EL (cell line): ENCODE measurements at places on chromosomes 4 and X.

GRCh38 chr4:21177092-21177491 is 476.8 kb downstream of the PACRGL start:
- DNase-seq: no peak

DNA sequence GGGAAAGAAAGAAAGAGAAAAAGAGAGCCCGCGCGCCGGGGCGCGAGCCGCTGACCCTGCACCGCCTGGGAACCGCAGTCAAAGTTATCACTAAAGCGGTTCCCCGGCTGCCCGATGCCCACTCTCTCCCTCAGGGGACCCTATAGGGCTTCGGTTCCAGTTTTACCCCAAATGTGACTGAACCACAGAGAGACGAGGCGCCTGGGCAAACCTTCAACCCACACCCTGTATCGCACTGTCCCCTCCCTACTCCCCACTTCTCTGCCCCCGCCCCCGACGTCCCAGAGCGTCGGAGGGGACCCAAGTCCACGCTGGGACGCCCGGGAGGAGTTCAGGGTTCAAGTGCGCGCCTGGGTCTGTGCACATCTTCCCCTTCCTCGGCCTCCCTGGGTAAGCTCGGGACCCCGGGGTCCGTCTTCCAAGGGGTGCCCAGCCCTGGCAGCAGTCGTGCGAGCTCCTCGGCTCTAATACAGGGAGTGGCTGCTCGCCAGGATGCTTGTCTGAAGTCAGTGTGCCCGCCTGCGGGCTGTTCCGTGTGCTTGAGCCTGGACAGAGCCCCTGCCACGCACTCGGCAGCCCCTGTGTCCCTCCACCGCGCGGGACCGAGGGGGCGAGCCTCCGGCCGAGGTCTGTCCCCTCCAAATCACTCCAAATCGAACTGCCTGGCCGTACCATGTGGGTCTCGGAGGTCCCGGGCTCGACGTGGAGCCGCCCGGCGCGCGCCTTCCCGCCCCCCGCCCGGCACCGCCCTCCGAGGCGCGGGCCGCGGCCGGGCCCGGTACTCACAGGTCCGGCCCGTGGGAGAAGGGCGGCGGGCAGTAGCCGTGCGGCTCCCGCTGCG is 960 bp downstream of the TRPC3 start:
- peak; percentile 41 for DNase-seq

- no peak for DNase-seq
Observed at GRCh38 chrX:130413415-130413814, 11.6 kb downstream of the RBMX2 start.

GRCh38 chr4:8117278-8117682 is 41.3 kb downstream of the ABLIM2 start:
- DNase-seq: peak; percentile 32

- no peak for DNase-seq
Observed at GRCh38 chr4:153402366-153402765, 57.9 kb downstream of the MND1 start.

GRCh38 chr4:115844180-115844579 is 730.8 kb upstream of the NDST4 start:
- no peak for DNase-seq

DNA sequence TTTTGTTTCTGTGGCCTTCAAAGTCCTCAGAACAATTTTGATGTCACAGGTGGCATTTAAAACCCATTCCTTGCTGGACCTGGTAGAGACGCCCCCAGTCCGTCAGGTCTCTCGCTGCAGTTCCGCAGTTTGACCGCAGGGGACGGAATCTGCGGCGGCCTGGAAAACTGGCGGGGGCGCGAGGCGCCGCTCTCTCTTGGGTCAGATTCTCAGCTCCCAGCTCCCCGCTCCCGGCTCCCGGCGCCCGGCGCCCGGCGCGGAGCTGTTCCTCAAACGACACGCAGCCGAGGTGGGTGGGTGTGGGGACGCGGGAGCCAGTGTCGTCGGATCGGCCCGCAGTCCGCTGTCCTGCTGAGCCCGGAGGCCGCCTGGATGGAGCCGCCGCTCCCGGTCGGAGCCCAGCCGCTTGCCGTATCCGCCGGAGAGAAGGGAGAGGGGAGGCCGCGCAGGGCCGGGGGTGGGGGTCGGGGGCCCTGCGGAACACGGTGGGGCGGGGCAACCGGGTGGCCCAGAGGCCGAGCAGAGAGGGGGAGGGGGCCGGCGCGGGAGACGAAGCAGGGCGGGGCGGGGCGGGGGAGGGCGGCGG is at the start of gene OCRL:
Gene OCRL, plus strand, starts transcription at position 192 of the 586 bp plus-strand sequence. Its CDS starts 181 bp downstream, at position 373.
- DNase-seq: peak; percentile 62

GRCh38 chrX:154376774-154377173 is 2.3 kb upstream of the EMD start:
- DNase-seq: no peak

DNA sequence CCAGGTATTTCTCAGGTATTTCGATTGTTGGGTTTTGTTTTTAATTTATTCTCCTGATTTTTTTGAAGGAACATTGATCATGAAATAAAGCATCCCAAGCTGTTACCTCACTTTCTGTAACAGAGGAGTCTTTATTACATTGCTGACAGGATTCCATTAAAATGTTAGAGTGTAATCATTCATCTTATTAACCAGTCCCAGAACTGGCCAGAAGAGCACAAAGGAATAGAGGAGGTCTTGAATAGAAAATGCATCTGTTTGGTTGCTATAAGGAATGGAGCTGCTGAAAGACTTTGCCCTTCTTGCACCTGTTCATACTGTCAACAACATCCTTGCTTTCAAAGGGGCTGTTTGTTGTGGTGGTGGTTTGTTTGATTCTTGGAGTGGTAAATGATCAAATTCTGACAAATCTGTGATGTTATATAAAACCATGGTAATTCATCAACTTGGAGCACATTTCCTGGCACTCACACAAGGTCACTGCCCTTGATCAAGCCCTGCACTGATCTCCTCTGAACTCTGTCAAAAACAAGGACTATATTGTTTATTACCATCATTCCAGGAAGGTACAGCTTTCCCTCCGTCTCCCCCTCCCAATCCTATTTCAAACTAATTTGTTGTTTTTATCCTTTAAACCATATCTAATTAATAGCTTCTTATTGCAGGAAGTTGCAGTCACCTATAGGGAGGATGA is 215.8 kb downstream of the PCDH19 start:
- DNase-seq: no peak

DNA sequence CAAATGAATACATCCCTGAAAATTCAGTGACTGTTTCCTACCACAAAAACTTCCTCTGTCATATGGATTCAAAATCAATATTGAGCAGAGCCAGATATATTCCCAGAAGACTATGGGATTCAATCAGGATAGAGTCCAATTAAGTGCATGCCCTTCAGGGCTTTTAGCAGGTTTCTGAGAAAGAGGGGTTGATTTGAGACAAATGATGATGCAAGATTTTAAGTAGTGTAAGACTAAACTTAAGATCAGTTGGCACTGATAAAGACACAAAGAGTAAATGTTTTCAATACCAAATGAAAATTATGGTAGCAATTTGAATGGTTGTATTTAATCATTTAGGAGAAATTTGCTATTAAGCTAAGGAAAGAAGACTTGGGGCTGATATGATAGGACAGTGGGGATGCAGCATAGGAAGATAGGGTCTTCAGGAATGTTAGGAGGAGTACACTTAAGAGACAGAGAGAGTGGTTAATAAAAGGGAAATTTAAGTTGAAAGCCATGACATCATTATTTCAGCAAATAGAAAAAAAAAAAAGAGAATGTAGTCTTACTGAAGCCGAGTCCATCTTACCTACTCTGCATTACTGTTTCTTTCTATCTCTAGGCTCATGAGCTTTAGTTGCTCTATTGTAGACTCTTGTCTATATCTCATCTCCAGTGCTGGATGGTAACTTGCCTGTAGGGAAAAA is 32.0 kb upstream of the XK start:
- no peak for DNase-seq

DNA sequence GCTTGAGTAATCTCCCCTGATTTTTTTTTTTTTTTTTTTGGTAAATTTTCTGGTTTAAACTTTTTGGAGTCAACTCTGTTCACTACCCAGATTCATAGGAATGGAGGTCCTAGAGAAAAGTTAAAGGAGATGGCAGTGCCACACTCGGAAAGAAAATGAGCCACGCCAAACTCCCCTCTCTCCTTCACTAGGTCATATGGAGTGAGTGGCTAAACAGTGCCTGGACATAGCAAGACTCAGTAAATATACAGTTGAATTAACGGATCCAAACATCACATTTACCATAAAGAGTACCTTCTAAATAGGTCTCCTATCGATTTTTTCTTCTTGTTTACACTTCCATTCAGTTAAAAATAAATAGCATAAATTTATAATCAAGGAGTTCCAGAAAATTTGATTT is 13.6 kb upstream of the AMTN start:
- DNase-seq: no peak

DNA sequence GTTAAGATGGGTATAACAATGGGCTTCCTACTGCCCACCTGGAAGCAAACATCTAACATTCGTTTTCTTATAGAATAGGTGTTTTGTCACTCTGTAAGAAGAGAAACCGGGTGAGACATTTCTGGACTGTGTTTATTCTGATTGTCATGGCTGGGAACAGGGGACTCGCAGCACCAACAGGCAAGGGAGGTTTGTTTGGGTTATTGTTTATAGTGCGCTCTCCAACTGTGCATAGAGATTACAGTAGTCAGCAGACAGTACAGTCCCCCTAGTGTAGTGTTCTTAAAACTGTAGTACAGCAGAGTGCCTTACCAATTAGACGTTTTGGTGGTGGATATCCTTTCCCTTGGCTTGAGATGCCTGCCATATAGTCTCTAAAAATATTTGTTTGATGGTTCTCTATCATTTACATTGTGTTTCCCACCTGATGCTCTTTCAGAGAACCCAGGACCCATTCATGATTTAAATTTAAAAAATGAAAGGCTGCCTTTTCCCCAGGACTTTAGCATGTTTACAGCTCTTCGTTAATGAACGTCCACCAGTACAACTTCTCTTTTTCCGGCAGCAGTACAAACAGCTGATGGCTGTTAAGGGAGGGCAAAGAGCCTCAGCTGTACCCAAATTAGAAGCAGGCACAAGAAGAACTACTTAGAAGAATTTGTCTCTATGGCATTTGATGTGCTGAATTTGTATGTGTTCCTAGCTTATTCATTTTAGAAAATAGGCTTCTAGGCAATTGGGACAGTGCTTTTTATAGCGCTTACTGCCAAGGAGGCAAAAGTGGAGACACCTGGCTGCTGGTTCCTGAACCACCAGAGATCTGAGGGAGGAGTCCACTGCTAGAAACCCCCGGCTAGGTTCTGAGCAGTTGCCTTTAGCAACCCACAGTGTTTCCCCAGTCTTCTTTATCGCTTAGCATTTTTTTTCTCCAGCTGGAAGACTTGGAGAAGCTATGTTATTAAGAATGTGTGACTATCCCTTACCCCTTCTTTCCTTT is 1.0 kb upstream of the RNF150 start:
- DNase-seq: peak; percentile 29

DNA sequence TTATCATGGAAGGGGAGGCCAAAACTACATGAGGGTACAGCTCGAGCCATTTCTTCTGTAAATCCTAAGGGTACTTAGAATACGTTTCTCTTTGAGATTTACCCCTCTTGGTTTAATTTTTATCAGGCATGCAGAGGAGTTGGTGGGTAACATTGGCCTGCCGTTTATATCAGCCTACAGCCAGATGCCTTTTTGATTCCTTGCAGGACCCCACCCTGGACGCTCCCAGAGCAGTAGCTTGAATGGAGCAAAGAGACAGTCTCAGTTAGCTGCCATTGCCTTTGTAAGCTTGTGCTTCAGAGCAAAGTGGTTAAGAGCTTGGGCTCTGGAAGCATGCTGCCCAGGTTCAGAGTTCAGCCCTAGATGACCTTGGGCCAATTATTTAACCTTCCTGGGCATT is 9.0 kb downstream of the DOCK11 start:
- DNase-seq: no peak

GRCh38 chr4:175125410-175126068 is 207.4 kb downstream of the ADAM29 start:
- peak; percentile 0 for DNase-seq

DNA sequence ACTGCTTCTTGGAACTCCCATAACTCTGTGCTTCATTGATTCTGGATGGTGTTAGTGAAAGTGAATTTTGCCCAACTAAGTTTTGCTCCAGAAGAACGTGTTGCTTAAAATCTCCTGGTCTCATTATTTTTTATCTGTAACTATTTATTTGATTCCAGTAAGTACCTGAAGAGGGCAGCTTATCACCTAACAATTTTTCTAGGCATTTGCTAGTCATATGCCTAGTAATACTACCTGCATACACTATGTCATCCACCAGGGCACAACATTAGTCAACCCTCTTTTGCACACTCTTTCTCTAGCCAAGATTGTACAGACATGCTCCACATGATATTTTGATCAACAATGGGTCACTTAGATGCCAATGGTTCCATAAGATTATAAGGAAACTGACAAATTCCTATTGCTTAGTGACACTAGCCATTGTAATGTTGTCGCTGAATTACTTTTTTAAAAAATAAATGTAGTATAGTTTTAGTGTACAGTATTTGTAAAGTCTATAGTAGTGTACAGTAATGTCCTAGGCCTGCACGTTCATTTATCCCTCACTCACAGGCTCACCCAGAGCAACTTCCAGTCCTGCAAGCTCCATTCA is 499.9 kb upstream of the AADAT start:
- DNase-seq: peak; percentile 5

DNA sequence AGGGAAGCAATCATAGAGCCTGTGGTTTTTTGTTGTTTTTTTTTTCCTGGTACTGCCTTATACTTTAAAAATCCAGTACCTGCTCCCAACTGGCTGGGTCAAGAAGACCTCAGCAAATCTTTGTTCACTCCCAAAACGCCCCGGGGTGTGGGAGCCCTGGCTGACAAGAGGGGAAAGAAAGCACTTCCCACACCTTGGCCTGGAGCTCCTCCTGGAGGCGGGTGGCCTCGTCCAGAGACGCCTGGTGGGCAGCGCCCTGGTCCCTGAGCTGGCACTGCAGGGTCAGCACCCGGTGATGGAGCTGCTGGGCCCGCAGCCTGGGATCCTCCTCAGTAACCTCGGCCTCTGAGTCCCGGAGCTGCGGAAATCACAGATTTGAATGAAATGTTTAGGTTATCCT is 38.2 kb downstream of the C4orf50 start:
- DNase-seq: peak; percentile 15

DNA sequence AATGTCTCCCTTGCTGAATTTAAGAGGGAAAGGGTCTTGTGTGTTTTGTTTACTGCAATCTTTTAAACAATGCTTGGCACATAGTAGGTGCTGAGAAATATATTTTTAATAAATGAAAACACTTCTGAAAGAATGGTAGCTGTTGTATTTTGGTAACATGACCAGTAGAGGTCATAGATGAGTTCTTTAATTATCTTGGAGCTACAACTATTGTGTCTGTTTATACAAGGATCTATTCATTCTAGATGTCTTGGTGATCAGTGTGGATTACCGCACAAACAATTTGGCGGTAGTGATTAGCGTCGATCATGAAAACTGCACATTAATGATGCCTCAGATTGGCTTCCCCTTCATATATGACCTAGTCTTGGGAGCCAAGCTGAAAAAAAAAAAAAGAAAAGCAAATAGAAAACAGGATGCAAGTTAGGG is 21.4 kb upstream of the SCRG1 start:
- DNase-seq: peak; percentile 19

- DNase-seq: no peak
Observed at GRCh38 chr4:79253924-79254323, 71.9 kb downstream of the NAA11 start.

DNA sequence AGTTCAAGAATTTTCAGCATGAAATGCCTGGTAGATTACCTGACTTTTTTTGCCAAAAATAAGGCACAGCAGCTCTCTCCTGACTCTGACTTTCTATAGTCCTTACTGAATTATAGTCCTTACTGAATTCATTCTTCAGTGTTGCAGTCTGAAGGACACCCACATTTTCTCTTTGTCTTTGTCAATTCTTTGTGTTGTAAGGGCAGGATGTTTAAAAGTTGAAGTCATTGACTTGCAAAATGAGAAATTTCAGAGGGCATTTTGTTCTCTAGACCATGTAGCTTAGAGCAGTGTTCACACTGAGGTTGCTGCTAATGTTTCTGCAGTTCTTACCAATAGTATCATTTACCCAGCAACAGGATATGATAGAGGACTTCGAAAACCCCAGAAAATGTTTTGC is 168.0 kb downstream of the SOWAHB start:
- no peak for DNase-seq
